NCI-H1436 treated with DMSO at 0.1 percent for 48 hours (cell line): ENCODE measurements at places on chromosomes 11 and 22.

DNA sequence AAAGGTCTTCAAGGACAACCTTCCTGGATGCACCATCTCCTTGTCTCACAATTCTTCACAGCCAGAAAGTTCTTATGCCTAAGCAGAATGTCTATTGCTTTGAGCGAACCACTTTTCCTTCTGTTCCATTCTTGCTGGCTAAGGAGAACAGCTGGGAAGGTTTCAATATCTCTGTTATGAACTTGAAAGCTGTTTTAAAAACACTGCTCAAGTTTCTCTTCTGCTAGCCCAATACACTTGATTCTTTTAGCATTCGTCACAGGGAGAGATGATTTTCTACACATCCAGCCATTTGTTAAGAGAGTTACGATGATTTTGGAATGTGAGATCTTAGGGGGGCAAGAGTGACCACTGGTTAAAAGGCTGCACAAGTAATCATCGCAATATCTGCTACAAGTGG, 249.3 kb downstream of the KIRREL3 start:
- no peak for DNase-seq

DNA sequence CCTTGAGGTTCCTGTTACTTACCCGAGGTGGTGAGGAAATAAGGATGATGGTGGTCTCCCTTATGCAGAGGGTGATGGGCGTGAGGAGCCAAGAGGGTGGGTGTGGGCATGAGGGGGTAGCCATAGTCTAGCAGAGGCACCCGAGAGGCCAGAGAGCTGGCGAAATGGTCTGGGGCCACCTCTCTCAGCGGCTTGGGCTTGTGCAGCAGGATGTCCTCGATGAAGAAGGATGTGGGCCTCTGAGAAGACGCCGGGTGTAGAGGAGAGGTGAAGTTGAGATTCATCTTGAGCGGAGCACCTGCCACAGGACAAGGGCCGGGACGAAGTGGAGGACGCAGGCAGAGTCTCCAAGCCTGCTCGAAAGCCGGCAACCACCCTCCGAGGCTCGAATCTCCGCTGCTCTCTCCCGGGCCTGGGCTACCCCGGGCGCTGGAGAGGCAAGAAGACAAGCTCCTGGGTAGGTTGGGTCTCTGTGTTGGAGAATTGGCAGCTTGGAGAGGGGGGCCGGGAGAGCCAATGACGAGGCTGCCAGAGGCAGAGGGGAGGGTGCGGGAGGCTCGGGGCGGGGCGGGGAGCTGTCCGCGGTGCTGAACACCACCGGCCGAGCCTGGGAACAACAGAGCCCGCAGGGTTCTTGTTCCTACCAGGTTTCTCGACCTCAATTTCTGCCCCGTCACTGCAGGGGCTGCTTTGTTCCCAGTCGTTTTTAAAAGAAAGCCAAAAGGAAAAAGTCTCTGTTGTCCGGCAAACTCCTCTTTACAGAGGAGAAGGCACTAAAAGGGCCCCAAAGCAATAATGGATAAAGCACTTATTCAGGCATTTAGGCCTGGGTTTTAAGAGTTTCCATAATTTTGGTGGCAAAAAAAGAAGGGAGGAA, at the start of gene BSX:
BSX (minus strand) TSS at position 447 of the 877 bp plus-strand sequence; CDS start at position 284, 163 bp downstream.
- DNase-seq, result no peak

GRCh38 chr11:69943506-69943905, 124.3 kb upstream of the FGF3 start:
- DNase-seq, result no peak

DNA sequence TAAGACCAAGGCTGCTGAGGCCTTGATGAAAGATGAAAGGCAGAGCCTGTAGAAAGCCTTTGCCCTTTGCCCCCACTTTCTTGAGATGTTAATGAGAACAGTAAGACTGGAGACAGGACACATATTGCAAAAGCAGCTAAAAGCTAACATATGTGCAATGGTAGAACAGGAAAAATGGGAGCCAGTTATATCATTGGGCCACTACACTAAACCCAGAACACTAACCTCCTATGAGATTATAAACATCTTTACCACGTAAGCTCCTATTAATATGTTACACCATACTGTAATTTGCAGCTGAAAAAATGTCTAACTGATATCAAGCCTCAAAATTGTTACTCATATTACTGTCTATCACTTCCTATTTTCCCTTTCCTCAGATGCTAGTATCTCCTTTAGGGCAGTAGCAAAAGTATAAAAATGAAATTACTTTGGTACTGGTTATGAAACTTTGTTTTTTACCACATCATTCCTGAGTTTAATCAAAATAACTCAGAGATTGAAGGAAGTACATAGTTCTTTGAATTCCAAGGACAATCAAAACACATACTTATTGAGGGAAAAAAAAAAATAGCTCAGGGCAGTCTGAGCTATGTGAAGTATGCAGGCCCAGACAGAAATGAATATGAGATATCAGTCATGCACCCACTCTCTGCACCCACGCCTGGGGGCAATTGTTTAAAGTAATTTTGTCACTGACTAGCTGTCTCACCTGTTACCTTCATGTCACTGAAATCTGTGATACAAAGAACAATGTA, 9.1 kb downstream of the HPS5 start:
- DNase-seq, result no peak

DNA sequence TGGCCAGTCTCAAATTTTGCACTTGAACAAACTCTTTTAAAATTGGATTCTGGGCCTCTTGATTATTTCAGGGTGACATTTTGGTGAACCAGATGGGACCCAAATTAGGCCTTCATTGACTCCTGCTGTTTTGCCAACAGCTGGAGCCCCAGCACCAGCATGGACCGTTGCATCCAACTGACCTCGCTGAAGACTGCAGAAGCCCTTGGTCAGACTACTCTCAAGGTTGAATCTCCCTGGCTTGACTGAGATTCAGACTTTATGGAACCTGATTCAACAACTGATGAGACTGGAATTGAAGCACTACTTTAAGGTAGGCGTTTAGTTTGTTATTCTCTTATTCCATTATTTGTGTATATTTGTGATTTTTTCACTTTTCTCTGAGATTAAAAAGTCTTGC, 41.7 kb downstream of the NARS2 start:
- DNase-seq, result no peak

GRCh38 chr22:45284705-45285262, at the start of gene UPK3A:
Gene UPK3A, plus strand, starts transcription at chr22:45284949. Its CDS starts 65 bp downstream, at chr22:45285014.
- no peak for DNase-seq

DNA sequence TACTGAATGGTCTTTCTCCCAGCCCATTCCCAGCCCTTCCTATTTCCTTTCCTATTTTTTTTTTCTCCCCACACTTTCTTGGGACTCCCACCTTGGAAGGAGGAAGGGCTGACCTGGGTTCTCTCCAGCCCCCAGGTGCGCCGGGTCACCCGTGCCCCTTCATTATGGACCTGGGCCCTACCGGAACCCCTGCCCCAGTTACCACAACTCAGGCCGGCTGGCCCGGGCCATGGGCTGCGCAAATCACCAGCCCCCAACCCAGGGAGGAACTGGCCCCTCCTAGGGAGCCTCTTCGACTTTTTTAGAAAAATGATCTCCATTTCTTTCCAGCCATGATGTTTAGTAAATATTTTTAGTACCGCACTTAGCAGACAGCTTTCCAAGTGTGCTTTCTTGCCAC, 62.2 kb downstream of the MORC2 start:
- DNase-seq, result no peak

- DNase-seq, result no peak
Measured at GRCh38 chr22:37654563-37655251, 3.8 kb upstream of the PDXP start.

GRCh38 chr11:2103668-2104523, 35.3 kb downstream of the IGF2 start:
- no peak for DNase-seq

GRCh38 chr11:134374171-134374570, 37.9 kb downstream of the B3GAT1 start:
- no peak for DNase-seq

DNA sequence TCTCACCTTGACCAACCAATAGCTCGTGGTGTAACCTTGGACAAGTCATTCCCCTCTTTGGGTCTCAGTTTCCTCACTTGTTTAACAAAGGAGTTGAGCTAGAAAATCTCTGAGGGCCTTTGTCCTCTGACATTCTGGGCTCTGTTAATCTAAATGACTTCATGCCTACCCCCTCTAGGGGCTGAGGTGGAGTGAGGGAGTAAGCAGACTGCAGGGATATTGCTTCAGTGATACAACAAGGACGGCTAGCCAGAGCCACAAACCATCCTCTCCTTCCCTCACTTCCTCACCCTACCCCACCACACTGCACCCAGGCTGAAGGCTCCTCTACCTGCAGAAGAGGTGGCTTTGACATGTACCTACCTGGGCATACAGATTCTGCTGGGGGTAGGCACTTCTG, 34.8 kb downstream of the RELT start:
- DNase-seq, result no peak

DNA sequence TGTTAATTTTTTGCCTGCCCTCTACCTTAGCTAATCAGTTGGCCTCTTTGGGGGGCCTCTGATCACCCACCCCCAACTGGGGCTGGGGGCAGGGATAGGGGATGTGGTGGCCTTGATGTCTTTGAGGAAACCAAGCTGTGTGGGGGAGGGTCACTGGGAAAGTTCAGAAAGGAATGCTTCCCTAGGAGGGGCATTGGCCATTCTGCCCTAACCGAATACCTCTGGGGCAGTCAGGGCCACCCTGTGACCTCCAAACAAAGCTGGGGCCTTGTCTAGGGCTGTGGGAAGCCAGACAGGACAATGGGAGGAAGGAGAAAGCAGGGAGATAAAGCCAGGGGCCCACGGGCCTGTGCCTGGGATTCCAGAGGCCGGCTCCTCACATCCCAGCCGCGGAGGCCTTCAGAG, 97.5 kb downstream of the TSPAN18 start:
- no peak for DNase-seq

DNA sequence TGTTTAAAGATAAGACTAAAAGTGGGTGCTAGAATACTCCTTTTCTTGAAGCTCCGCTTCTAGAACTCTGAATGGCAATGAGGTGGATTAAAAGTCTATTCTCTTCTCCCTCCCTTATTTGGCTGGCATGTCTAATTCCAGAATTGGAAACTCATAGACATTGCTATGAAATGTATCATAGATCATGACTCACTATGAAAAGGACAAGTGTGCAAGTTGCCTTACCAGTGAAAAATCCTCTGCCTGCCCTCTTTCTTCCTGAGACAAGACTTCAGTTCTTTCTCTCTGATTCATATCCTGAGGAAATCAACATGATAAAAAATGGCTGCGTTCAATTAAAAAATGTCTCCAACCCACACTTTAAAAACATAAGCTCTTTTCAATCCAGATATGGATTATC, 73.2 kb upstream of the BLID start:
- no peak for DNase-seq

DNA sequence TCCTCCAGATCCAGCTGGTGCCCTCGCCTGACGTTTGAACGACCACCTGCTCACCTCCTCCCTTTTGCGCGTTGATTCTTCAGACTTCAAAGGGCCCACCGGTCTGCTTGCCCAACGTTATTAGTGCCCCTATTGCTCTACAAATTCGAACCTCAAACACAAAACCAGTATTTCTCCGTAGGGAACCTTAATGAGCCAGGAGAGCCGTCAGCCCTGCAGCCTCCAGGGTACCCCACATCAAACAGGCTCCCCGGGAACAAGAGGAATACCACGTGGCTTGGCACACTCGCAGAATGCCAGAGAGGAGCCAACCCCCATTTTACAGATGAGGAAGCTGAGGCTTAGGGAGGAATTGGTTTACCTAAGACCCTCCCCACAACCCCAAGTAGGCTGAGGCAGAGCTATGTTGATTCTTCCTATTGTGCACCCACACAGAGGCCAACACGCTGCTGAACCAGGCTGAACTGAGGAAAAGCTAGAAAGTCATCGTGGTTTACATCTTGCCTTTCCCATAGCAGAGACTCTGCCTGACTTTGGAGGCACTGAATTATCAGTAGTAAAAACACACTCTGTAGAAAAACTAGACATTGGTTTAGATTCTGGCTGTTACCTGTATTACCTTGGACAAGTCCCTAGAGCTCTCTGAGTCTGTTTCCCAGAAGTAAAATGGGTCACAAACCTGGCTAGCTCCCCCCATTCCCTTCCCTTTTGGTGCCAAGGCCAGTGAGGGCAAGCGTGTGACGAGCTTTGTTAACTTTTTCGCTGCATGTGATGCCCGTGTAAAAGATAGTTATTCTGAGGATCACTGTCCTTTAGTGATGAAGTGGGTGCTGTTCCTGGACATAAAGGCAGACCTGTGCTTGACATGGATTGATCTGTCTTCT, 764 bp downstream of the TKFC start:
- no peak for DNase-seq

DNA sequence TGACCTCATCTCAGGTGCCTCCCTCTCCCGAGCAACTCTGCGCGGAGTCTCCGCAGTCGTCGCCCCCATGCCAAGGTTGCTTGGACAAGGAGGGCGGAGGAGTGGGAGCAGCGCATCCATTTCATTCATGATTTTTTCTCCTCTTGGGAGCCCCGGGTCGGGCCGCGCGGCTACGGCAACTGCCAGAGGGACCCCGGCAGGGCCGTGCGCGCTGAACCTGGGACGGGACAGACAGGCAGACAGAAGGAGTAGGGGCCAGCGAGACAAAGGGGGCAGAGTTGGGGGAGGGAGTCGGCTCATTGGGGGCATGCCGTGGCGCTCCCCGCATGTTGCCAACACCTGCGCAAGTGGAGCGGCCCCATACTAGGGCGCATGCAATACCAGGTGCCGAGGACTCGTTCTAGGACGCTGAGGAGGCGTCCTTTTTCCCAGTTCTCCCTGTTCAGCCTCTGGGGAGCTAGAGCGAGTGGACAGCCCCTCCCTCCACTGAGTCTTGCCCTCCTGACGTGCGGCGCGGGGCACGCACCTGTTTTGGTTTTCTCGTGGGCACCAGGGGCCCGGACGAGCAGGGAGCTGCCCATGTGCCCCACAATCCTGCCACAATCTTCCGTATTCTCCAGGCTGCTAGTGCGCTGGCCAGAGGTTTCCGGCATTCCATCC, 501 bp upstream of the PTPN5 start:
- no peak for DNase-seq

DNA sequence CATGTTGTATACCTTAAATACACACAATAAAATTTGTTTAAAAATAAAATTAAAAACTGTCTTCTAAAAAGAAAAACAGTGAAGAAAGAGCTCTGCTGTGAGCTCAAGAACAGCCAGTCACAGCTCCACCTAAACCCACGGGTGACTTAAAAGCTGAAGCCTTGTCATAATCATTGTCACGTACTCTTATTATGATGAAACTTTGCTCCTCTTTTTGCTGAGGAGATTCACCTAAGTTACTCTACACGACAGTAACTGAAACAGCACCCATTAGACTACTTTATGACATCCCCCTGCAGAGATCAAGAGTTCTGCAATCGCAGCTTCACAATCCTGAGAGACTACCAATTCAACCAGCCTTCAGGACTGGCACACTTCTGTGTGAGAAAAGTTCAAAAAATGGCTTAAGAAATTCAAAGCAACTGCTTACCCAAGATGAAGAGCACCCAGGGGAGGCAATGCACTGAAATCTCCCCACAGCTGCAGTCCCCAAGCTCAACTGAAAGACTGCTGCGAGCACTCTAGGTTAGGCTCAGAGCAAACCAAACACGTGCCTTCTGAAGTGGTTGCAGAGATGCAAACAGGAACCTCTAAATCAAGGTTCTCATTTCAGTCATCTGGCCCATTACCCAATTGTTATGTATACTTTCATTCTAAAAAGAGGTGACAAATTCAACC, at the start of gene JAML:
JAML (minus strand) TSS at position 501 of the 678 bp plus-strand sequence. CDS start 10,145 bp downstream, outside the sequence.
- DNase-seq, result no peak
